ENCODE measurements at places on chromosomes 11 and 22.

- ATAC-seq, result no peak
These were observed 58.9 kb upstream of the PAX6 start for GRCh38 chr11:31869986-31870385.

- no peak for ATAC-seq
These were observed 21.0 kb downstream of the OTUB1 start for GRCh38 chr11:64007160-64007628.

GRCh38 chr11:19332476-19332875, 91.7 kb upstream of the E2F8 start:
- ATAC-seq, result no peak

GRCh38 chr11:128290106-128290840, 297.1 kb downstream of the ETS1 start:
- ATAC-seq, result peak; percentile 62

- no peak for ATAC-seq
These were observed 991.7 kb downstream of the OPCML start for GRCh38 chr11:132540581-132540980.

DNA sequence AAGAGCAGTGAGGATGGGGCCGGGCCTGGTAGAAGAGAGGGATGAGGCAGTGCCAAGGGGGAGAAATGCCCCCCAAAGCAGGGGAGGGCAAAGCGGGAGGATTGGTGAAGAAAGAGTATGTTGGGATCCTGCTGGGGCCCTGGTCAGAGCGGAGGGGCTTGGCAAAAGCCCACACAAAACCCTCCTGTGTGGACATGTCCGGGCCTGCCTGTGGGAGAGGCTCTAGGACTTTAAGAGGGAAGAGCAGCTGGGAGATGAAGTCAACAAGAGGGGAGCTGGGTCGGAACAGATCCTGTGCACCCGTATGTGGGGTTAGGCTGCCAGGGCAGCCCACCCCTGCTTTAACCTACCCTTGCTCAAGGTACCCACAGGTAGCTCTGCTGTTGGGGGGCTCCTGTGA, 25.8 kb downstream of the ART5 start:
- no peak for ATAC-seq

GRCh38 chr11:21446939-21447590, 745.8 kb upstream of the ANO5 start:
- ATAC-seq, result no peak

GRCh38 chr11:75553889-75554257, 8.2 kb upstream of the SERPINH1 start:
- ATAC-seq, result no peak

DNA sequence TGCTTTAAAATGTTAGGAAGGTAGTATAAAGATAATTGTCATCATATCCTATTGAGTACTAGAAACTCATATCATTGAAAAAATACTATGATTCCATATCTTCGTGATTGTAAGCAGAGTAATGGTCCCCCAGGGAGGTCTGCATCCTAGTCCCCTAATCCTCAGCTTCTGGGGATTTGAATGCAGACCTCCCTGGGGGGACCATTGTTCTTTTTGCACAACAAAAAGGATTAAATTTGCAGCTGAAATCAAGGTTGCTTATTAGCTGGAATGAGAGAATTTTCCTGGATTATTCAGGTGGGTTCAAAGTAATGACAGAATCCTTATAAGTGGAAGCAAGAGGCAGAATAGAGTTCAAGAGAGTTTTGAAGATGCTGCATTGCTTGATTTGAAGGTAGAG, 26.1 kb upstream of the MS4A6A start:
- ATAC-seq, result no peak

DNA sequence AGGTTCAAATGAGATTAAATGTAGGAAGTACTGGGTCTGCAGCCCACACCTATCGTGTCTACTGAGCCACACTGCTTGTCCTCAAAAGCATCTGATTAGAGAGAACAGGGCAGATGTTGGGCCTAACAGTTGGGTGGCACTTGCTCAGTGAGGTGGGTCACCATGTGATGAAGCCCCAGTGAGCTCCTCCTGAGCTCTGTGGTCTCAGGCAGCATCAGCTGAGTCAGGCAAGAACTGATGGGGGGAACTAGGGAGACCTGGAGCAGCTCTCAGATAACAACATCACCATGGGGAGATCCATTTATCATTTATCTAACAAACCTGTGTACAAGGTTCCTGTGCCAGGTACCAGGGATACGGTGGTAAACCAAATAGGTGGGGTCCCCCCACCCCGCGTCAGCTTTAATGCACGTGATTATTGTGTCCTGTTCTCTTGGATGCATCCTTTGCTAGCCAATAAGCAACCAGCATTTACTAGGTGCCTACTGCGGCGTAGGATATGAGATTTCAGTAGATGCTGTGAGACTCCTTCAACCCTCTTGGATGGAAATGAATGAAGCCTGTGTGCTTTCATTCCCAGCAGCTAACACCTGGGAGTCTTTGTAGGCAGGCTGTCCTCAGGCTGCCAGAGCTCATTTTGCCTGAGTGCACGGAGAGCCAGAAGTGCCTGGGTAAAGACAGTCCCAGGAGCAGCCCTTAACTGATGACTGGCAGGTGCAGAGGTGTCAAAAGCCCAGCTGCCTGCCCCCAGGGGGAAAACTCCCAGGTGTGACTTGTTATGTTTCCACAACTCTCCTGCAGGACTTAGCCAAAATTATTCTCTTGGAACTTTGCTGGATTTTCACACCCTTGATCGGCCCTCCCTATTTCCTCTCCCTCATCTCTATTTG, 73.6 kb upstream of the NARS2 start:
- ATAC-seq, result no peak
